Activated naive CD4-positive, alpha-beta T cell treated with Interleukin-2 at 50 U/mL for 16 hours (primary cell): ENCODE measurements at places on chromosomes 7 and 10.

- DNase-seq = no peak
These were observed 79.2 kb upstream of the KCTD7 start for GRCh38 chr7:66549466-66549865.

DNA sequence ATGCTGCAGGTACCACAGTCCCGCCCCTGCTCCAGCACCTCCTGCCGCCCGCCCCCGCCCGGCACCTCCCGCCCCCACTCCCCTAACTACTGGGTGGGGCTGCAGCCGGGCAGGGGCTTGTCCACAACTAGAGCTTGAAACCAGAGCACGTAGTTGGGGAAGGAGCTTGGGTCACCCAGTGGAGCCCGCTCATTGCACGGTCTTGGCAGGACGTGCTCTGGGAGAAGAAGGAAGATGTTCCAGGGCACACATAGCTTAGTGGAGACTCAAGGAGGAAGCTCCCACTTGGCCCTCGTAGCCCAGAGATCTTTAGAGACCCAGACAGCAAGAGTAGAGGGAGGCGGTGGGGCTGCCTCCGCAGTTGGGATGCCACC is 692 bp downstream of the IGFBP1 start:
- DNase-seq = no peak

GRCh38 chr10:7085913-7086589 is 324.8 kb downstream of the SFMBT2 start:
- DNase-seq = no peak

DNA sequence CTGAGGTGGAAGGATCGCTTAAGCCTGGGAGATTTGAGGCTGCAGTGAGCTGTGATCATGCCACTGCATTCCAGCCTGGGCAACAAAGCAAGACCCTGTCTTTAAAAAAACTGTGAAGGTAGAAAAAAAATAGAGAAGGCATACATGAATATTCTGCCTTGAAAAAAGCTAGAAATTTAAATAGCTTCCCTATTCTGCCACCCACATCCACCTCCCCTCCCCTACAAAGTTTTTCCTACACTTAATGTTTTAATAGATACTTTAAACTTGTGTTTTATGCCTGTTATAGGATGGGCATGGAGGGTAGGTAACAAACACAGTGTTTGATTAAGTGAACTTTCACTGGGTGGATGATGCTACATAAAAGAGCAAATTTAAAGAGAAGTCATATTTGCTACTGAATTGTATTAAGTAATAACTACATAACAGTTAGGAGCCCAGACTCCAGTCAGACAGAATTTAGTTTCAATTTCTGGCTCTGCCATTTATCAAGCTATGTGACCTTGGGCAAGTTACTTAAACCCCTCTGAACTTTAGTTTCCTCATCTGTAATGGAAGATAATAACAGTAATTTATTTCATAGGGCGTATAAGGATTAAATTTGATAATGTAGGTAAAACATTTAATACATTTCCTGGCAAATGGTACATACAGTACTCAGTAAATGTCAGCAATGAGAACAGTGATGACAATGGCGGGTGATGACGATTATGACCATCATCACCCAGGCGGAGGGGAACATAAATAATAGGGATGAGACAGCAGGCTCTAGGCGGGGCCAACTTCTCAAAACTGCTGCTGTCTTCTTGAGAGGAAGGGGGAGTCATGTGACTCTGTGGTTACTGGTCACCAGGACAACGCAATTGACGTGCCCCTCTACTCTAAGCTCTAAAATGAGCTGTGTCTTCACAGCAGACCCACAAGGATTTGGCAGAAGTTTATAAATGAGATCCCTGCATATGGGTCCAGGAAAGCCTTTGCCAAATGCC is 15.8 kb downstream of the DNMBP start:
- peak; percentile 21 for DNase-seq

- no peak for DNase-seq
These were observed 69.3 kb upstream of the PRR15 start for GRCh38 chr7:29494350-29494749.

DNA sequence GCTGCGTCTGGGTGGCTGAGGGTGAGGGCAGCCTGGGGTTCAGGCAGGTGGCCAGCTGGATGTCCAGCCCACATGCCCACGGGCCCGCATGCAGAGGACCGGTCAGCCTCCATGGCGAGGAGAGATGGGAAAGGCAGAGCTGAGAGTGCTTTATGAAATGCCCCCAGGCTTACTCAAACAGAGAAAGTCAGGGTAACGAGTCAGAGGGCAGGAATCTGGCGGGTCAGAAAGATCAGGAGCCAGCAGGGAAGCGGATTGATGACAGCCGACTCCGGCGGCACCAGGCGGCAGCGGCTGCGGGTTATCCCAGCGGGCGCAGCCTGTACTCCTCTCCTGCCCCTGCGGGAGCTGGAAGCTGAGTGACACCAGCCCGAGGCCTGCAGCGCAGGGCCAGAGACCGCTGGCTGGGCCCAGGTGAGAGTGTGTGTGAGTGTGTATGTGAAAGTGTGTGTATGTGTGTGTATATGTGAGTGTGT is 13.4 kb downstream of the SLC13A4 start:
- DNase-seq = no peak

DNA sequence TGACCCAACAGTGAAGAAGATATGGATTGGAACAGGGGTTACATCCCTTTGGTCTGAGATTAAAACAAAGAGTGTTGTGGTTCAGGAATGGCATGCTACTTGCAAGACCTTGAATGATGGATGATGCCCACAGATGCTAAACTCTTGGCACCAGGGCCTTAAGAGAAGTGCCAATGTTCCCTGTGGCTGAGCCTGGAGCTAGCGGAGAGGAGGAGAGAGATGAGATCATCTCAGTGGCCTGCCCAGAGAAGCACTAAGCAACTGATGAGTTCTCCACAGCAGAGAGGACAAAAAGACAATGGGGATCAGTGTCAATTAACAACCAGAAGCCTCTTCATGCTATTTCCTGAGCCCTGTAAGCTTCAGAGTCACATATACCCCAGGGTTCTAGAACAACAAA is 97.8 kb downstream of the ELAPOR2 start:
- no peak for DNase-seq
